GM10248 (cell line): ENCODE measurements at places on chromosomes 16 and 17.
A peak's percentile ranks its signal among the peaks of the same experiment; 100 is the strongest.

DNA sequence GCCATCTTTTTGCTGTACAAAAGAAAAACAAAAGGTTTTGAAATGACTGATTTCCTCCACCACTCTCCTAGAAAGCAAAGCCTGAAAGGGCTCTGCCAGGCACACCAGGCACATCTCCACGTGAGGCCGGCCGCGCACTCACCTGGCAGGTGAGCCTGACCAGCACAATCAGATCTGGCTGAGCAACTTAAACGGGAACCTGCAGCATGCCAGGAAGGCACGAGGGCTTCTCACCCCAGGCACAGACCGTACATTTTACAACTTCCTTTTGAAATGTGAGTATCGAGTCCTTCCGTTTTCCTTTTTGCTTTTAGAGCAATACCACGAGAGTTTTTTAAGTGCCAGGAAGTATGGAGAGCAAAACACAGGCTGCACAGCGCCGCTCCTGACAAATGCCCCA lies 22.5 kb downstream of the SLC38A10 start:
- DNase-seq = no peak

- no peak for DNase-seq
Measured at GRCh38 chr16:85600530-85601271, 12.4 kb upstream of the GSE1 start.

DNA sequence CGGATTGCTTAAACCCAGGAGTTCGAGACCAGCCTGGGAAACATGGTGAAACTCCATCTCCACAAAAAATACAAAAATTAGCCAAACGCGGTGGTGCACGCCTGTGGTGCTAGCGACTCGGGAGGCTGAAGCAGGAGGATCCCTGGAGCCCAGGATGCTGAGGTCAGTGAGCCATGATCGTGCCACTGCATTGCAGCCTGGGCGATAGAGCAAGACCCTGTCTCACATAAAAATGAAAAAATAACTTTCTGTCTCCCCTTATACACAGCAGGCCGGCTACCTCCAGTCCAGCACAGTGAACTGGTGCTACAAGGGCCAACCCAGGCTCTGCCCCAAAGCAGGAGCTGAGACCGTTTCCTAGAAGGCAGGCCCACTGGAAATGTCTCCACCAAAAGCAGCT lies 59.7 kb downstream of the YWHAE start:
- DNase-seq = no peak

DNA sequence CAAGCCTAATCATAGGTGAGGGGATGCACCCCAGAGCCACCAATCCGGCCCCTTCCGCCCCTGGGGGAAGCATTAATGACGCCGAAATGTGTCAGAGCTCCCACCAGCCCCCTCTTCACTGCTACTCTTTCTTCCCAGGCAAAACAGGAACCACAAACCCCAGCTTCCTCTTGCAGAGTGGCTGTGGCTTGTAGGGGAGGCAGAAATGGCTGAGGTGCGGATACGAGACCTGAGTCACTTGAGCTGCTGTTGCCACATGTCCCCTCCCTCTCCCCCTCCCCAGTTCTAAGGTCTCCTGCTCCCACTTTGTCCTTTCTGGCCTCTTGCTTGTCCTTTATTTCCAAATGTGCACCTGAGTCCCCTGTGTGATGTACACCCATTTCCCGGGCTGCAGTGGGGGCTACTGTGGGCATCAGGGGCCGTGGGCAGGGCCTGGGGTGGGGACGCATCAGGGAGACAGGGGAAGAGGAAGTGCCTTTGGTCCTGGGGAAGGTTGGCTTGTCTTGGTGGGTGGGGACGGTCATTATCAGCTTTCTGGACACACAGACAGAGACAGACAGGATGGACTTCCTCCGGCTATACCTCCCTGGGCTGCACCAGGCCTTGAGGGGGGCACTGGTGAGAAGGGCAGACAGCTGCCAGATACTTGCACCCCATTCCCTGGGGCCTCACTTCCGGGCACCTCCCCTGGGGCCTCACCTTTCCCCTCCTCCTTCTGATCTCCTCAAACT lies at the start of gene APOBR:
Gene APOBR, plus strand, starts transcription at position 523 of the 731 bp plus-strand sequence. Its CDS starts 39 bp downstream, at position 562.
- peak; percentile 87 for DNase-seq

- DNase-seq = no peak
Measured at GRCh38 chr16:23245268-23245667, 56.8 kb upstream of the SCNN1B start.

GRCh38 chr17:50763716-50764475 lies 3.4 kb downstream of the ANKRD40CL start:
- no peak for DNase-seq
